ENCODE measurements at places on chromosomes 4 and X. TPM values are rescaled to one million over a fixed set of nuclear protein-coding genes. Genes with fewer than 3 reads are reported as not detected.

Gene SLC39A8
- total RNA-seq, result 3.1 TPM

Gene NDUFA1
- 52.9 TPM for total RNA-seq

Gene POLN
- total RNA-seq, result 5.1 TPM

Gene RHOXF1
- total RNA-seq, result not detected

Gene ADAMTS3
- 3.8 TPM for total RNA-seq

All from smooth muscle cell of the pulmonary artery (primary cell).